ENCODE measurements at places on chromosomes 6 and 20.

GRCh38 chr20:23995905-23996666, 7.5 kb upstream of the GGTLC1 start:
- DNase-seq = peak; percentile 82

DNA sequence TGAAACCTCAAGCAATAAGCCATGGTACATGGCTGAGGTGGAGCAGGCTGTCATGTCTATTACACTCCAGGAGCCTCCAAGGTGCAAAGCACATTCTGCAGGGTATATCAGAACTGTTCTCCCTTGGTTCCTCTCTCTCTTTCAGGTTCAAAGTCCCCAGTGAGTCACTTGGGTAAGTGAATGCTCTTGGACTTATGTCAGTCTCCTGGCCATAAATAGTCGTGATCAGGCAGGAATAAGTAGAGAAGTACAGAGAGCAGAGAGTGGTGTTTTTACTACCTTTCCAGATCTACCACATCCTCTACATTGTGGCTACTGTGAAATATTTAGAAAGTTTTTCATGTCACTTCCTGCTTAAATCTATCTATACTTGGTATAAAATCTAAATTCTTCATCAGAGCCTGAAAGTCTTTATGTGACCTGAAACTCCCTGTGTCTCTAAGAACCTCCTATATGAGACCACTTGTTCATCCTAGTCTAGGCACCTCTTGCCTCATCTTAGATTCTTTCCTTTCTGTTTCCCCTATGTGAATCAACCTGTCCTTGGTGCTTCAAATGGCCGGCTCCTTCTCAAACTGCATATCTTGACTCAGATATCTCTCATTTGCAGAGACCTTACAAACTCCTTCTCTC, 1077.6 kb upstream of the MAP3K7 start:
- no peak for DNase-seq

DNA sequence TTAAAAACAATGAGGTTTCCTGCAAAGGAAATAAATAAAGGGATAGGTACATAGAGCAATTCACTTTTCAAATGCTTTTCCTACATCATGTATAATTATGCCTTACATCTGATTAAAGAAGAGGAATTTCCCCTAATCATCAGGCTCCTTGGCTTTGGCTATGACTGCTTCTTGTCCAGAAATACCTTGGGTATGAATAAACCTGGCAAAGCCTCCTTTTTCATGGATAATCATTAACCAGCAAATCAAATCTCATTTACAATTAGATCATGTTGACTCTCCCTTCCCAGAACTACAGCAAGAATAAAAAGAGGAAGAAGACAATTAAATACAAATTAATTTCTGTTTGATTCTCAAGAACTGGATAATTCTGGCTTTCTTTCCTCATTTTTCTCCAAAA, 58.0 kb upstream of the CD2AP start:
- DNase-seq = no peak

DNA sequence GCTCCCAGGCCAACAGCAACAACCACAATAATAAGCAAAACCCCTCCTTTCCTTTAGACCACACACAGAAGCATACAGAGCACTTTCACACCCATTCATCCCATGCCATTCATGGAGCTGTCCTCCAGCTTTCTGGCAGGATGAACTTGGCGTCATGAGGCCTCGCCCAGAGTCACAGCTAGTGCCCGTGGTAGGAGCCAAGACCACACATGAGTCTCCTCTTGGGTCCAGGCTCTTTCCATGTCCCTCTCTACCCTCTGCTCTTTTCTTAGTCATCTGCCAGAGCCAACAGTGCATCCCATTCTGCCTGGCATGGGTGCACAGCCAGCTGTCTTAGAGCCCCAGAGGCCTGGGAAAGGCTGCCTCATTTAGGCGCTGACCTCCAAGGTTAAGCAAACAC, 1.8 kb upstream of the TGM3 start:
- no peak for DNase-seq

DNA sequence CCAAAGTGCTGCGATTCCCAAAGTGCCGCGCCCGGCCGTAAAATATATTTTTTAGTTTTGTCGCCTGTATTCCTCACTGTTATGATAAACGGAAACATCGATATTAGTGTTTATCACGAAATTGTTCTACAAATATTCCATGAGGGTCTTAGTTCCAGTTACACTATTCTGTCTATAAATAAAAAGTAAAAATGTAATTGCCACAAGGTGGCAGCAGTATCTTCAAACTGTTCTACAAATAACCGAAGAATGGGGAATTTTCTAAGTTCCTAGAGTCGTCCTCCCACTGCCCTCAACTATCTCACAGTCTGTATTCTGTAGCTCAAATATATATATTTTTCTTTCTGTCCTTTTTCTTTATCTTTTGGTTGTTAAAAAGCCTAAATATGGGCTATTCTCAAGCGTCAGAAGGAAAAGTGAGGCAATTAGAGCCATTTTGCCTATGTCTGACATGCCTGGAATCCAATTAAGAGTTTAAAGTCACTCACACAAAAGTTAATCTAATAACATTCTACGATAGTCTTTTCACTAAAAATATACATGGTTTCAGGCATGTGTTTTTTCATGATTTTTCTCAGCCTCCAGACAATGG, 14.2 kb upstream of the FAM162B start:
- peak; percentile 29 for DNase-seq
